ENCODE measurements at places on chromosomes 12 and 14. TPM values are rescaled to one million over a fixed set of nuclear protein-coding genes. Genes with fewer than 3 reads are reported as not detected.

DNA sequence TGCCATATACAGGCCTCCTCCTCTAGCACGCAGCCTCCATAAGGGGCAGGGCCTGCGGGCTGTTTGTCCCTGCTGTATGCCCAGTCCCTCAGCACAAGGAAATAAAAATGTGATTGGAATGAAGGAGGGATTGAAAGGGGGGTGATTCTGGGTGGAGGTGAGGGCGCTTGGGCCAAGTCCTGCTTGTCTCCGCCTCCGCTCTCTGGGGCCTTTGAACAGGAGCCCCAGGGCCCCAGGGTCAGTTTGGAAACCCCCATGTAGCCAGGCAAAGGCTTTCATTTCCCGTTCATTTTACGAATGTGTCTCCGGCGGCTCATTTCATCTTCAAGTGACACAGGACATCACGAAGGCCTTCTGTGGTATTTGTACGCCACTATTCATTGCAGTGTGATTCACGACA lies 4.5 kb upstream of the CACNA2D4 start:
- no peak for DNase-seq

Gene SLC25A3
- 561 TPM for total RNA-seq

Gene RDH16
- total RNA-seq = 0.98 TPM

Gene VRTN
- total RNA-seq = 1.5 TPM

DNA sequence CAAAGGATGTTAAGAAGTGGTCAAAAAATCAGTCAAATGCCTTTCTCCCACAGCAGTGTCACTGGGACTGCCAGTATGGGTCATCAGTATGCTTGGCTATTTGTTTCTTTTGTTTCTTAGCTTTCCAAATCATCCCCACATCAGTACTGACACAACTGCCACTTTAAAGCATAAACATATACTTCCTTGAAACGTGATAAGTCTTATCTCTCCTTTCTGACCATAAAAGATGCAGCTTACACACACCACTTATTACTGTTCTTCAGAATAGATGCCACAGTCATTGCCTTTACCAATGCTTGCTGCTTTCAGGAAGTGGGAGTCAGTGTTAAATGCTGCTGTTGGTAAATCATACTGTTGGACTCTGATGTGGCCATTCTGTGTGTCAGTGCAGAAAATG lies 18.6 kb upstream of the GARIN2 start:
- no peak for DNase-seq

GRCh38 chr12:49671031-49671765 lies 36.0 kb downstream of the FMNL3 start:
- DNase-seq = no peak

GRCh38 chr14:76412501-76412900 lies 36.6 kb downstream of the ESRRB start:
- no peak for DNase-seq
